ENCODE measurements at places on chromosomes 13 and 19. TPM values are rescaled to one million over a fixed set of nuclear protein-coding genes. Genes with fewer than 3 reads are reported as not detected.
A peak's percentile ranks its signal among the peaks of the same experiment; 100 is the strongest.

DNA sequence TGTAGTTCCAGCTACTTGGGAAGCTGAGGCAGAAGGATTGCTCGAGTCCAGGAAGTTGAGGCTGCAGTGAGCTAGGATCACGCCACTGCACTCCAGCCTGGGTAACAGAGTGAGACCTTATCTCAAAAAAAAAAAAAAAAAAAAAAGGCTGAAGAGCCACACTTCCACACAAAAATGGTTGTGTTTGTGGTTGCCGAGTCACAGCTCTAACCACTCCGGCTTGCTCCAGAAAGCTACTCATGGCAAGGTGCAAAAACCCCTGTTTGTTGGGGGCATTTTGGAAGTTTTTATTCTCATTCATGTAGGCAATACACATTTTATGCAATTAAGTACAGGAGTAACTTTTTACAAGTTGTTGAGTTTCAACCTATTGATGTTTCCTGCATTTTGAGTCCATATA lies 93.5 kb downstream of the INSR start:
- no peak for DNase-seq

DNA sequence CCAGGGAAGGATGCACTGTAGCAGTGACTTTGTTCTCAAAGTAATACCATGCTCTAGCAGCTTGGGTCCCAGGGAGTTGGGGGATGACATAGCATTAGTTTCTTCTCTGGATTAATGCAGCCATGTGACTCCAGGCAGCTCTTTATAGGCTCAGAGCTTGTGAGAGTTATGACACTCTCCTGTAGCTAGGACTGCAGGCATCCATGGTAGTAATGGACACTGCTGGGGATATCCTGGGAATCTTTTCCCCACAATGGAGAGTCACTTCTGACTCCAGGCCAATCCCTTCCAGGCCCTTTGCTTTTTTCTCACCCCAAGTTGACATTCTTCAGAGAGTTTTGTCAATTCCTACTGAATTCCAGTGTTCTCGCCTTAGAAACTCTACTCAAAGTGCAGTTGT lies 270.9 kb downstream of the COG6 start:
- DNase-seq, result no peak

GRCh38 chr13:20161275-20161950 lies 561 bp upstream of the GJA3 start:
- no peak for DNase-seq

DNA sequence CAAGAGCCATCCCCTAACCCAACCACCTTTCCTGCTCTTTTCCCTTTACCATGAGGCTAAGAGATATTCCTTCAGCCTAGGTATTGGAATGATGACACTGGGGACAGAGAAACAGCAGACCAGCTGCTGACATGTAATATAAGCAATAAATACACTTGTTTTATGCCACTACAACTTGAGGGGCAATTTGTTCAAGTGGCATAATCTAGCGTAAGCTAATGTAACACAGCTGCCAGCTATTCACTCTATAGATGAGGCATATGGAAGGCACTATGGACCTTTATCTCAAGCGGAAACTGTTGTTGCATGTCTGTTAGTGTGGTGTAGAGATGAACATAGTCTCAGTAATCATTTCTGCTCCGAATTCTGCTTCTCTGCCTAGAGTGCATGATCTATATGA lies 111.1 kb downstream of the STARD13 start:
- no peak for DNase-seq

- DNase-seq, result no peak
Observed at GRCh38 chr19:1932395-1932794, 8.6 kb upstream of the CSNK1G2 start.

DNA sequence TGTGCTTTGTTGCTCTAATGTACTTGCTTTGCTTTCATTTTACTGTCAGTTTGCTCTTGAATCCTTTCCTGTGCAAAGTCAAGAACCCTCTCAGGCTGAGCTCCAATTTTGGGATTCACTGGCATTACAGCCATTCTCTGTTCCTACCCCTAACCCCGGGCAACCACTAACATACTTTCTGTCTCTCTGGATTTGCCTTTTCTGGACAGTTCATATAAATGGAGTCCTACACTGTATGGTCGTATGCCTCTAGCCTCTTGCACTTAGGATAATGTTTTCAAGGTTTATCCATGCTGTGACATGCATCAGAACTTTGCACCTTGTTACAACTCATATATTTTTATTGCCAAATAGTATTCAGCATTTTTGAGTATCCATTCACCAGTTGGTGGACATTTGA lies 2.7 kb upstream of the TEX30 start:
- DNase-seq, result no peak

DNA sequence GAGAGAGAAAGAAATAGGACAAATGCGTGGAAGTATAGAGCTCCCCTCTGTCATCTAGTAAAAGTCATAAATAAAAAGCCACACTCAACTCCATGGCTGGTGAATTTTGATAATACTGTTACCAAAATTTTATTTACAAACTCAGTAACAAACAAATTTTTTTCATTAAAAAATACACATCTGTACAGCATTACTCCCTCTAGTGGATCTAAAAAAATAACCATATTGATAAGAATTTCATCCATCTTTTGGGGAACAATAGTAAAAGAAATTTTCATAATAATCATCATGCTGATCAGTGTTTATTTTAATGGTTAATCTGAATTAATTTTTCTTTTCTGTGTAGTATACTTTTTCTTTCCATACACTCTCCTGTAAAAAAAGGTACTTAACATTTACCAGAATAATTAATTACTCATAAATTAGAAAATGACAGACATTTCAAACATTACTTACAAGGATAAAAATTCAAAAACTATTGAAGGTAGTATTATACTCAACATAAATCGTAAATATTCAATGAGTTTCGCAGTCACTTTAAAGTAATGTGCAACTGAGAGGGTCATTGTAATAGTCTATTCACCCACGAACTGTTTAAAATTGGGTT lies 173.5 kb upstream of the LSM14A start:
- DNase-seq, result peak; percentile 9

GRCh38 chr13:113665597-113666328 lies 1.3 kb upstream of the GRK1 start:
- DNase-seq, result no peak

DNA sequence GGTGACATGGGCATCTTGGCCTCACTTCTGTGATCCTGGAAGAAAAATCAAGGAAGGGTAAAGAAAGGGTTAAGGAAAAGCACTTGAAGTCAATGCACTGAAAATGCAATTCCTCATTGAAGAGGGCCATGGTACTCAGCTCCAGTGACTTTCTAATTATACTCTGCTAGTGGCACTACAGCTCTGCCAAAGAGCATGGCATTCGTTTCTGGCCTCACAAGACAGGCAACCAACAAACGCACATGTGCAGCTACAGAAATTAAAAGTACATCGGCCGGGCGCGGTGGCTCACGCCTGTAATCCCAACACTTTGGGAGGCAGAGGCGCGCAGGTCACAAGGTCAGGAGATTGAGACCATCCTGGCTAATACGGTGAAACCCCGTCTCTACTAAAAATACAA lies 21.8 kb downstream of the SACS start:
- no peak for DNase-seq

- DNase-seq, result no peak
Observed at GRCh38 chr13:48773531-48774275, 120.0 kb downstream of the CYSLTR2 start.

DNA sequence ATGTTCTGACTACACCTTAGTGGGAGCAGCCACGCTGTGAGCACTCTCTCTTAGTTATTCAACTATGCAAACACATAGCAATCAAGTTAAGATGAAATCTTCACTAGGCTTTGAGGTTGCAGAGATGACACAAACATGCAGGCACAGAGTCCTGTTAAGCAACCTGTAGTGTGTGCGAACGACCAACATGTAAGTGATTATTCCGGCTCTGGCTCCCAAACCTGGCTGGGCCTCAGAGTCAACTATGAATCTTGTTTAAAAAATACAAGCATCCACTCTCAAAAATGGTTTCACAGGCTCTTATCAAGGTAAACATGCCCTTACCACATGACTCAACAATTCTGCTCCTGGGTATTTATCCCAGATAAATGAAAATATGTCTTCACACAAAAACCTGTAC lies 91.4 kb downstream of the IRS2 start:
- no peak for DNase-seq

GTF2F1 gene
- 29.4 TPM for total RNA-seq

FREM2 gene
- total RNA-seq, result 4.8 TPM

TFDP1 gene
- 31.8 TPM for total RNA-seq

LGALS14 gene
- not detected for total RNA-seq

SGCG gene
- 3.1 TPM for total RNA-seq

All from umbilical cord (tissue), 2 donors.